ENCODE measurements at places on chromosomes 7 and 10.

GRCh38 chr10:31723106-31723750, 205.4 kb downstream of the ARHGAP12 start:
- no peak for DNase-seq

GRCh38 chr7:25624051-25624450, 395.8 kb upstream of the NPVF start:
- no peak for DNase-seq

DNA sequence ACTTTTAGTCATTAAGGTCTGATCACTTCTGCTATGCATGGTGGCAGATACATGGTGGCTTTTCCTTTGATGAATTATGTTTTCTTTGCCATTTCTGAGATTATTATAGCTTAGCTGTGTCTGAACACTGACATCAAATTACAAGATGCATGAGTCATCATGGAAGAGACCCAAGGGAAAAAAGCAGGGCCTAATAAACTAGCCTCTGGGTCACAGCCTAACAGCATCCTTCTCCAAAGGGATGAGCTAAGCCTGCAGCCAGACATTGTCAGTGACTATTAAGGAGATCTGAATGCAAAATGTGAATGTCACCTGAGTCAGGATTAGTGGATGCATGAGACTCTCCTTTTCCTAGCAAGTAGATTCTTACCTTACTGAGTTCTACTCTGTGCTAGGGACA, 19.1 kb upstream of the OGDHL start:
- DNase-seq = no peak

- DNase-seq = no peak
Measured at GRCh38 chr7:122942059-122942458, 53.4 kb downstream of the TAS2R16 start.

DNA sequence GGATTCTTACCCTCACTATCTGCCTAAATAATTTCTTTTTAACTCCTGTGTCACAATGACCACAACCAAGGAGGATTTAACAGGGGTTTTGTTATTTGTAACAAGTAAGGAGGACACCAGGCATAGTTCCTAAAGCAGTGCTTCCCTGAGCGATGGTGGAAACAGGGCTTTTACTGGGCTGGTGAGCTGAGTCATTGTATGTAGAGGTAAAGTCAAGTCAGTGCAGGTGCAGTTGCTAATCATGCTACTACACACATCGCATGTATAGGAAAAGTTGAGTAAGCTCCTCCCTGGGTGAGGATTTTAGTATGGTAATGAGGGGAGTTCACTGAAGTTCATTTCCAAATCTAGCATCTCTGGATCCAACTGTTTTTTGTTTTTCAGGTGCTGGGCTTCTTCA, 22.9 kb upstream of the ABCA13 start:
- DNase-seq = no peak

DNA sequence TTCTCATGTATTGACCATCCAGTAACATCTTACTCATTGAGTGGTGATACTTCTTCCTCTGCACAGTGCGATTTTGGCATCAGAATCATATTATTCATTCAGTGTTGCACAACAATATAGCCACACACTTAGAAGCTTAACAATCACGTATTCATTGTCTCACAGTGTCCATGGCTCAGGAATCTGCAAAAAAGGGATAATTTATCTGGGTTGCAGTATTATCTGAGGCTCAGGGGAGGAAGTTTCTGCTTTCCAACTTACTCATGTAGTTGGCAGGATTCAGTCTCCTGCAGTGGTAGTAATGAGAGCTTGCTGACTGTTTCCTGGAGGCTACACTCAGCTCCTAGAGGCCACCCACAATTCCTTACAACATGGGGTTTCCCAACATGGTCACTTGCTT, 803.6 kb downstream of the SORCS1 start:
- no peak for DNase-seq

DNA sequence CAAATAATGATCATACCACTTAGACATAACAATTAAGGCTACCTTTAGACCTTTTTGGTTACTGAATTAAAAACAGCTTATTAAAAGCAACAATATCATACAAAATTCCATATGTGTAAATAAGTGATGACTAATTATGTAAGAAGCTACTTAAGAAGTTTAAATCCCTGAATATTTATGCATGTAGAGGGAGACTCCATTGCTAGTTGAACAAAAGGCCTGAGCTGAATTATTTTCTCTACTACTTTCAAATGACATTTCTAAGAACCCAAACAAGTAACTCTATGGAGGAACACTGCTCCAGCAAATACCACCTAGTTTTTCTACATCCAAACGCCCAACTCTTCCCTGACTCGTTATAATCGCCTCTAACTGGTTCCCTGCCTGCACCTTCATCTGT, 31.5 kb downstream of the EPC1 start:
- no peak for DNase-seq

GRCh38 chr7:27141137-27141922, 2.2 kb downstream of the HOXA5 start:
- no peak for DNase-seq

GRCh38 chr7:1422512-1423263, 36.6 kb downstream of the MICALL2 start:
- no peak for DNase-seq

DNA sequence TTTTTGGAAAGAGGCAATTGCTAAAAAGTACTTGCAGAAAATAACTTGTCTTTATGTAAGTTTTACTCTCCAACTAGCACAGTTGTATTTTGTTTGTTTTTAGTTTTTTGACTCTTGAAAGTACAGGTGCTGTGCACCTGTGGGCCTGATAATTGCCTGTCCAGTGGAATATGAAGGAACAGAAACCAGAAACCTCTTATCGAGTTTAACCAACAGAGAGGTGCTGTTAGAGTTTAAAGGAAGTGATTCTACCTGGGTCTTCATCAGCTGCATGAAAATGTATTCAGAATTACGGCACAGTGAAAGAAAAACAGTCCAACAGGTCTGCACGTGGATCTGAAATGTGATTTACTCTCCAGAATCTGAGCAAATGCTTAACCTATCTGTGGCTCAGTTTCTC, 326.6 kb upstream of the POM121L12 start:
- no peak for DNase-seq

- no peak for DNase-seq
Measured at GRCh38 chr7:132495936-132496335, 80.3 kb downstream of the PLXNA4 start.

DNA sequence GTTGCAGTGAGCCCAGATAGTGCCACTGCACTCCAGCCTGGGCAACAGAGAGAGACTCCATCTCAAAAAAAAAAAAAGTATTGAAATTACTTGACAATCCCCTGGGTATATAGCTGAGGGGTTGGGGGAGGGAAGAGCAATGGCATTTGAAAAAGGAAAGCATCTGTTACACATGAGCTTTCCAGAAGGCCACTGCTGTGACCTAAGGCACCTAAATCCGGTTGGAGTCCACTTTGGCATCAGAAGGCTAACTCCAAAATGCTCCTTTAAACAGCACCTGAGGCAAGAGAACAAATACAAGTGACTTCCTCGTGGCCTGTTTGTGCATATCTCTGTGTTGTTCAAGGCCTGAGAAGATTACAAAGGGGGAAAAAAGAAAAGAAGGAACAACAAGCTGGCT, 74.8 kb upstream of the PALS2 start:
- no peak for DNase-seq

DNA sequence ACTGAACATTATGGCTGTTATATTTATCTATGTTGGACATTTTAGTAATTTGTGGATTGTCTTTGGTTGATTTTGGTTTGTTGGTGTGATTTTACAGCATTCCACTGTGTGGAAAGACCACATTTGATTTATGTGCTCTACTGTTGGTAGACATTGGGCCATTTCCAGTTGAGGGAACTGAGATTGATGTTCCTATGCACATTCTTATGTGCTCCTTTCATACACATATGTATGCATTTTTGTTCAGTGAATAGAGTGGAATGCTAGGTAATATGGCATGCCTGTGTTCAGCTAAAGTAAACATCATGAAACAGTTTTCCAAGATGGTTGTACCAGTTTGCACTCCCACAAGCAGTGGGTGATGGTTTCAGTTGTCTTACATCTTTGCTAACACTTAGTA, 15.1 kb downstream of the CACNB2 start:
- no peak for DNase-seq

- no peak for DNase-seq
Measured at GRCh38 chr7:139595806-139596205, 72.3 kb downstream of the CLEC2L start.

DNA sequence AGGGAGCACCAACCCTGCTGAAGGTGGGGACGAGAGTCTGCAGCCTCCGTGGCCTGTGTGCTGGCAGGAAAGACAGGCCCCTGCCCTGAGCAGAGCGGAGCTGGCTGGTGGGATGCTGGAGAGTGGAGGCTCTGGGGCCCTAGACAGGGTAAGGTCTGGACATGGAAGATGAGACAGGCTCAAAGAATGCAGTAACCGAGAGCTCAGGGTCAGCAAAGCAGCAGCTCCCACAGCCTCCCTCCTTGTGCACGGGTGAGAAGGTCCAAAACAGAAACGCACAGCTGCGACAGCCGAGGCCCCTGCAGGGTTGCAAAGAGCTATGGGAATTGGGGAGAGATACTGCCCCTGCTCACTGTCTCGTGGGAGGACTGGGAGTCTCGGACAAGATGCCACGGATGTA, 80.5 kb downstream of the TNS3 start:
- no peak for DNase-seq

GRCh38 chr7:45979275-45980180, 58.5 kb upstream of the IGFBP3 start:
- DNase-seq = no peak

DNA sequence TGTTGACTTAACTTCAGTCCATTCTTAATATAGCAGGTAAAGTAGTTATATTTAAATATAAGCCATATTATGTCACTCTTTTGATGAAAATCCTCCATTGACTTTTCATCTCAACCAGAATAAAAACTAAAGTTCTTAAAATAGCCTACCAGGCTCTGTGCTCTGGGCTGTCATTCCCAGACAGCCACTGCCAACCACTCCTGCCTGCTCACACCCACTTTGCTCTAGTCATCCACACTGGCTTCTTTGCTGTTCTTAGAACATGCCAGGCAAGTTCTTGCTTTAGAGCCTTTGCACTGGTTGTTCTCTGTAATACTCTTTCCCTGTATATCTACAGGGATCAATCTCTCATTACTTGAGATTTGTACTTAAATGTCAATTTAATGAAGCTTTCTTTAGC, 80.6 kb downstream of the ZEB1 start:
- DNase-seq = no peak

DNA sequence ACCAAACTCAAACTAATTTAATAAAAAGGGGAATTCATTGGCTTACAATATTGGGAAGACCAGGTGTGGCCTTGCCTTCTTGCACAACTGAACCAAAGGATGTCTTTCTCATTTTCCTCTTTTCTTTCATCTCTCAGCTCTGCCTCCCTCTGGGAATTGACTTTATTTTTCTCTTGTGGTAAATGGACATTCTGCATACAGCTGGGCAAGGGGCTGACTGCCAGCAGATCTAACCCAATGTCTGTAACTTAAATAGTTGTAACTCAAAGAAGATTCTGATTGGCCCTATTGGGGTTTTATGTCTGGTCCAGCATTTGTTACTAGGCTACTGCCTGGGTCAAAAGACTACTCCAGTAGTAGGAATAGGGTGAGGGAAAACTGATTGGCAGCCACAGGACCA, 15.3 kb downstream of the PTTG1IP2 start:
- DNase-seq = no peak

DNA sequence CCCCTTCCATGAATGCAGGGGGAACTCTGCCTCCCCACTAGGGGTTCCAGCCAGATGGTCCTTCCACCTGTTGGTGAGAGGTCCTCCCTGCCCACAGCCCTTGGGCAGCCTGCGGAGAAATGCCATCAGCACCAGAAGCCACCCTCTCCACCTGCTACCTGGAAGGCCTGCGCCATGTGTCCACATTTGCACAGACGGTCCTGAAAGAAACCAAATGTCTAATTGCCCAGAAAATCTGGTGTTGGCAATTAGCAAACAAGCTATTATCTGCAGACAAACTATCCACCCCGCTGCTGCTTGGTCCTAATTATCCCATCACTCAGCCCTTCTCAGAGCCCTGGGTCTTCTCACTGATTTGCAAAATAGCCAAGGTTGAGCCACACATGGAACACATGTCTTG, 32.3 kb downstream of the HSPA12A start:
- DNase-seq = no peak

DNA sequence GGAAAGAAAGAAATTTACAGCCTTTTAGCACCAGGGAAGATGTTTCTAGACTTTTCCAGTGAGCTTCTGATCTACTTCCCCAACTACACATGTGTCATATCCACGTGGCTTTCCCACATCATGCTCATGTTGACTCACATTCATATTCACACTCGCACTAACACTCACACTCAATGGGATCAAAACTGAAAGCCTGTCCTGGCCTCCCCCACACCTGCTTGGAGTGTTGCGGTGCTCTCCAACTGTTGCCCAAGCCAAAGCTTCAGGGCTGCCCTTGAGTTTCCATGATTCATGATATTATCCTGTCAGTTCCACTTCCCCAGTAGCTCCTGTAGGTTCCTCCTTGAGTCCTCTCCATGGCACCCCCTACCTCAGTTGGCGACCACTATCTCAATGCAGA, 444.4 kb downstream of the GATA3 start:
- no peak for DNase-seq

DNA sequence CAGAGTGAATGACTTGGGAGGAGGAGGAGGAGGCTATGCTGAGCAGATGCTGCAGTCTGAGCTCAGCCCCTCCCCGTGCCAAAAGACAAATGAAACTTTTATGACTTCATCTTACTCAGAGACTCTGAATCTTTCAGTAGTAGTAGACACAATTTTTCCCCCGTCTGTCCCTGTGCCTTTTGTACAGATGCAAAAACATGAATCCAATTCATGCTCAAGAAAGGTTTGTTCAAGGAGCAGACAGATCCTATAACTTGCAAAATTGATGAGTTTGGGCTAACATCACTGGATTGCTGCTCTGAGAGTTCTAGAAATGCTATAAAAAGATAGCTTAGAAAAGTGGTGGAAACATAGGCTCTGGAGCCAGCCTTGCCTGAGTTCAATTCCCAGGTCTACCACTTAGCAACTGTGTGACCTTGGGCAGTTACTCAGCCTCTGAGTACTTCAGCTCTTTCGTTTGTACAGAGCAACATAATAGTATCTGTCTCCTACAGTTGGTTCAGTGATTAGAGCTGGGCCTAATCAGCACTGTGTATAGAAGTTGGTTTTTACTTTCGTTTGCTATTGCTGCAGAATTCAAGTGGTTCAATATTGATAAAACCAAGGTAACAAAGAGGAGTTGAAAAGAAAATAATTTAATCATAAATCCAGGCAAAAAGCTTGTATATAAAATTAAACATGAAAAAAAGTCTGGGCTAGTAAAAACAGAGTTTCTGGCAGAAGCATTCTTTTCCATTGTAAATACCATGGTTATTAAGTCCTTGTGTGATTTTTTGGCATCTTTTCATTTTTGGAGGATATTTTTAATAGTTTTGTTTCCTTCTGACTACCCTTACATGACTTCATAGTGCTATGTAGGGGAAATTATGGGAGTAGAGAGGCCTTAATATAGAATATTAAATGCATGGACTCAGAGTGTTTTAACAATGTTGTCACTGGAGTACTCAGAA, 174.2 kb upstream of the ZNF32 start:
- no peak for DNase-seq

Data from epithelial cell of proximal tubule (primary cell).